Transverse colon (tissue), 4 donors: ENCODE measurements at places on chromosomes 7 and 10.

GRCh38 chr7:52775876-52776275 lies 259.6 kb upstream of the POM121L12 start:
- no peak overlapping the region for H3K4me3 ChIP-seq
- no peaks in the 10 kb centered on the region for H3K27me3 ChIP-seq
- DNase-seq: no peak

- H3K4me1 ChIP-seq: no peaks in the 10 kb centered on the region
- no peak for DNase-seq
- no peak overlapping the region for H3K27ac ChIP-seq
- H3K27me3 ChIP-seq: no peaks in the 10 kb centered on the region
These were observed 179.0 kb downstream of the DGKI start for GRCh38 chr7:137667633-137668387.

DNA sequence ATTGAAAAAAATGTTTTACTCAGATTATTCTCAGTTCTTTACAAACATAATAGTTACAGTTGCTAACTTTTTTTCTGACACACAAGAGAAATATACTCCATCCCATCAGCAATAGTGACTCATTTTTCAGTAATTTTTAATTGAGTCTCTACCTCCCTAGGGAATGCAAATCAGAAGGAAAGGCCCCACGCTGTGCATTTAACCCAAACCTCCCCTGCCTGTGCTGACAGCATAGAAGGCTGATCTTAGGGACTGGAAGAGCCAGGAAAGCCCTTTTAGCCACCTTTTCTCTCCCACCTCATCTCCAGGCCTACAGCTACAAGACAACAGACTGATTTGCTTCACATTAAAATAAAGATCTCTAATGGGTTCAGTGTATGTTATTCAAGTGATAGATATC lies 24.7 kb upstream of the PIK3CG start:
- no peak overlapping the region for H3K4me3 ChIP-seq
- H3K27me3 ChIP-seq: no peaks in the 10 kb centered on the region
- H3K36me3 ChIP-seq: no peaks in the 10 kb centered on the region
- no peak overlapping the region for H3K27ac ChIP-seq
- H3K4me1 ChIP-seq: no peaks in the 10 kb centered on the region
- no peak for DNase-seq

- H3K36me3 ChIP-seq: no peaks in the 10 kb centered on the region
- H3K27me3 ChIP-seq: peaks cover 4% of the 10 kb centered on the region
- no peaks in the 10 kb centered on the region for H3K4me1 ChIP-seq
- no peak overlapping the region for H3K27ac ChIP-seq
- no peak for DNase-seq
These were observed 2.7 kb upstream of the TPST1 start for GRCh38 chr7:66202441-66202840.

- no peaks in the 10 kb centered on the region for H3K27me3 ChIP-seq
- H3K27ac ChIP-seq: no peak overlapping the region
- no peak for DNase-seq
- no peak overlapping the region for H3K4me3 ChIP-seq
- no peaks in the 10 kb centered on the region for H3K4me1 ChIP-seq
These were observed 66.5 kb downstream of the VPS50 start for GRCh38 chr7:93298671-93299070.

- no peak for DNase-seq
- no peak overlapping the region for H3K4me3 ChIP-seq
- no peaks in the 10 kb centered on the region for H3K4me1 ChIP-seq
- no peaks in the 10 kb centered on the region for H3K36me3 ChIP-seq
- no peak overlapping the region for H3K27ac ChIP-seq
These were observed 407.1 kb downstream of the LRMDA start for GRCh38 chr10:75838486-75838885.

GRCh38 chr10:86415116-86415515 lies 48.5 kb upstream of the GRID1 start:
- no peaks in the 10 kb centered on the region for H3K36me3 ChIP-seq
- no peak for DNase-seq
- no peaks in the 10 kb centered on the region for H3K27me3 ChIP-seq
- no peak overlapping the region for H3K27ac ChIP-seq
- H3K4me3 ChIP-seq: no peak overlapping the region
- peaks cover 17% of the 10 kb centered on the region for H3K4me1 ChIP-seq

DNA sequence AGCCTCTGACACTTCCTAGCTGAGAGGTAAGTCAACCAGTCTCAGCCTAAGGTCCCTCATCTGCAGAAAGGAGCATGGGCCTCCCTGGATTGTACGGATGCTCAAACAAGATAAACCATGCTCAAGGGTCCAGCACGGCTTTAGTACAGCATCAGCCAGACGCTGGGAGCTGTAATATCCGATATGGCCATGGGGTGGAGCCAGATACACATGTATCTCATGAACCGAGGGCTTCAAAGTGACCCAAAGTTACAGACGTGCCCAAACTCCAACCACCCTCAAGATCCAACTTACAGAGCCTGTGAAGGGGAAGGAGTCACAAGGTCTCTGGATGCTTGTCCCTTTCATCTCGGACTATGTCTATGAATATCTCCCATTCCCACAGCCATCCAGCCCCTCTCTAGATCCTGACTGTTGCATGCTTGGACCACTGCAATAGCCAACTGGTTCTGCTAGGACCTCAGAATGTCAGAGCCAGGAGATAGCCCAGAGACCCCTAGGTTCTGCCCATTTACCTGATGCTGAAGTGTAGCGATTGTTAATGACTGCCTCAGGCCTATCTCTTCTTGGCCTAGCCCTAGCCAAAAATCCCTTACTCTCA lies 142.4 kb downstream of the SH3PXD2A start:
- H3K27me3 ChIP-seq: no peaks in the 10 kb centered on the region
- H3K4me3 ChIP-seq: no peak overlapping the region
- peaks cover 3% of the 10 kb centered on the region for H3K4me1 ChIP-seq
- no peak overlapping the region for H3K27ac ChIP-seq

DNA sequence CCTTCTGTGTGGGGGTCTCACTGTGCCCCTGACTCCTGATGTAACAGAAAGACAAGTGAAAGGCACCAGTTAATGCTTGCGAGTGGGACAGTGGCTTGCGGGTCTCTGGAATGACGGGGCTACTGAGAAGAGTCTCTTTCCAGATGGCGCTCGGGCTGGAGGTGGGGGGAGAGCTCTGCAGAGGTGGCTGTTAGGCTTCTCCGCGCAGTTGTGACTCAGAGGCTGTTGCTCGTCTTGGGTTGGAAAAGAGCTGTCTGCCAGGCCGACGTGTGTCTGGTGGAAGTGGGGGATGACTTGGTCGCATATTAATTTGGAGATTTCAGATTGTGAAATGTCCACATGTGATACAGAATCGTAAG lies 27.9 kb upstream of the SH2B2 start:
- no peak for DNase-seq
- no peaks in the 10 kb centered on the region for H3K36me3 ChIP-seq
- H3K27ac ChIP-seq: no peak overlapping the region
- H3K4me1 ChIP-seq: no peaks in the 10 kb centered on the region
- H3K27me3 ChIP-seq: no peaks in the 10 kb centered on the region

DNA sequence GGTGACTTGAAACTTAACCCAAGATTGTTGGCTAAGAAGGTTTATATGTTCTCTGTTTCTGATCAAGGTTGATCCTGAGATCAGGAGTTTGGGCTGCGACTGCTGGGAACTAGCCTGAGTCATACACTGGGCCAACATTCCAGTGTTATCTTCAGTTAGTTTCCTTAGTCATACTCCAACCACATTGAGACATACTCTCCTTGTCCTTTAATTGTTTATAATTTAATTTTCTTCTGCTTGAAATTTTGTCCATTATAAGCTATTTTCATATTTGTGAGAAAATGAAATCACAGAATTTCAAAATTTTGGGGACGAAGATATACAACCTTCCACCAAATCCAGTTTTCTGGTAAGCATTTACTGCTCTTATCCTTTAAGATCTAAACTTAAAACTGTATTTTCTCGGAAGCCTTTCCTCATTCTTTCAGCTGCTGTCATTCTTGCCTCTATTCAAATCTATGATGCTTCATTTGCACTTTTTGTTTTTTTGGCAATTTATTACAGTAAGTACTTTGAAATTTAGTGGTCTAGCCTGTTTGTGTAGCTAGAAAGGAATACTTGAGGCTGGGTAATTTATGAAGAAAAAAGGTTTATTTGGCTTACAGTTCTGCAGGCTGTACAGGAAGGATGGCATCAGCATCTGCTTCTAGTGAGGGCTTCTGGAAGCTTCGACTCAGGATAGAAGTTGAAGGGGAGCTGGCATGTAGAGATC lies 63.4 kb upstream of the POT1 start:
- no peaks in the 10 kb centered on the region for H3K36me3 ChIP-seq
- H3K27ac ChIP-seq: no peak overlapping the region
- DNase-seq: no peak
- H3K4me1 ChIP-seq: no peaks in the 10 kb centered on the region
- H3K4me3 ChIP-seq: no peak overlapping the region
- no peaks in the 10 kb centered on the region for H3K27me3 ChIP-seq

DNA sequence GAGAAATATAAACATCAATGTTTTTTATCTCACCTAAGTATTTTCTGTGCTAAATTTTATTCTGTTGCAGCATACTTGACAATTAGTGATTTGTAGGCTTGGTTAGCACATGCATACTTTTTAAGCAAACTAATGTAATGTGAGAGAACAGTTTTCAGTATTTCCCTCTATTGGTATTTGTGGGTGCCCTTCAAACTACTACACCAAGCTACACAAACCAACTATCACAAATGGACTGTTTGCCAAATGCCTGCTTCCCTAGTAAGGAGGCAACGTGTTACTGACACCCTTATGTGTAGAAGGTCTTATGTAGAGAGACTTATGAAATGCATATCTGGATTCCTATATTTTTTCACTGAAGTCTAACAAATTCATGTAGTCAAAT lies 98.4 kb upstream of the FZD1 start:
- H3K27ac ChIP-seq: no peak overlapping the region
- DNase-seq: no peak
- no peak overlapping the region for H3K4me3 ChIP-seq
- H3K4me1 ChIP-seq: no peaks in the 10 kb centered on the region

DNA sequence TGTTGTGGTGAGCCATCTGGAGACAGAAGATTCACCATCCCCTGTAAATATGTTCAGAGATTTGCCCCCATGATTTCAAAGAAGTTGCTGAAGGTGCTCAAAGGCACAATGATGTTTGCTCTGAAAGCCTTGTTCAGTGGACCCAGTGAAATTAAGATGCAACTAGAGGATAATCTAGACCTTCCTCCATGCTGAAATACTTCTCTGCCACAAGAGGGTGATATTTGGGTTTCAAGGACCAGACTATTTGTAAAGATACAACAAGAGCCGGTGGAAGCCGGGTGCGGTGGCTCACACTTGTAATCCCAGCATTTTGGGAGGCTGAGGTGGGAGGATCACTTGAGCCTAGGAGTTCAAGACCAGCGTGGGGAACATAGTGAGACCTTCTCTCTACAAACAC lies 13.5 kb upstream of the MSRB2 start:
- H3K27me3 ChIP-seq: peaks cover 10% of the 10 kb centered on the region
- DNase-seq: no peak
- H3K4me3 ChIP-seq: no peak overlapping the region
- no peaks in the 10 kb centered on the region for H3K4me1 ChIP-seq
- no peaks in the 10 kb centered on the region for H3K36me3 ChIP-seq
